ENCODE measurements at places on chromosomes 11 and 22.

- DNase-seq = no peak
Observed at GRCh38 chr22:42792909-42793847, 63.9 kb downstream of the ARFGAP3 start.

GRCh38 chr11:97740801-97741151, 1280.0 kb upstream of the CNTN5 start:
- no peak for DNase-seq

- no peak for DNase-seq
Observed at GRCh38 chr11:70072461-70072860, 5.7 kb upstream of the ANO1 start.

- DNase-seq = no peak
Observed at GRCh38 chr11:2511421-2512369, 66.9 kb downstream of the KCNQ1 start.

DNA sequence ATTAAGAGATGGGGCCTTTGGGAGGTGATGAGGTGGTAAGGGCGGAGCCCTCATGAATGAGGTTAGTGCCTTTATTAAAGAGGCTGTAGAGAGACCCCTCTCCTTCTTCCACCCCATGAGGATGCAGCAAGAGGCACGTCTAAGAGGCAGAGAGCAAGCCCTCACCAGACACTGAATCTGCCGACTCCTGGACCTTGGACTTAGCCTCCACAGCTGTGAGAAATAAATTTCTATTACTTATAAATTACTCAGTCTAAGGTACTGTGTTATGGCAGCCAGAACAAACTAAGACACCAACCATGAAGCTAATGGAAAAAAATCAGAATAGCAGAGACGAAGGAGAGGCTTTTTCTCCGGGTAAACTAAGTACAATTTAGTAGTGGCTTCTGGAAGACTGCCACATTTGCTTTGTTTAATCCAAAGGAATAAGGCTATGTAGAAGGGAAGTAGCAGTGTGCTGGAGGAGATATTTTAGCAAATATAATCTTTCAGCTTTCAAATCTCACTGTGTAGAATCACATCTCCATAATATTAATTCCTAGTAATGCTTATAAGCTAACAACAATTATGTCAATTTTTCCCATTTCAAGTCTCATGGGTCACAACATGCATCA, 12.3 kb upstream of the SIK2 start:
- no peak for DNase-seq

- DNase-seq = no peak
Observed at GRCh38 chr22:35872451-35872850, 154.8 kb downstream of the APOL5 start.

GRCh38 chr11:109911488-109911887, 181.7 kb upstream of the ZC3H12C start:
- DNase-seq = no peak

- DNase-seq = no peak
Observed at GRCh38 chr11:34855754-34856095, 60.5 kb downstream of the APIP start.

GRCh38 chr11:3096909-3097530, 39.8 kb upstream of the CARS1 start:
- no peak for DNase-seq

- DNase-seq = no peak
Observed at GRCh38 chr22:24389680-24390079, 37.7 kb upstream of the ADORA2A start.

DNA sequence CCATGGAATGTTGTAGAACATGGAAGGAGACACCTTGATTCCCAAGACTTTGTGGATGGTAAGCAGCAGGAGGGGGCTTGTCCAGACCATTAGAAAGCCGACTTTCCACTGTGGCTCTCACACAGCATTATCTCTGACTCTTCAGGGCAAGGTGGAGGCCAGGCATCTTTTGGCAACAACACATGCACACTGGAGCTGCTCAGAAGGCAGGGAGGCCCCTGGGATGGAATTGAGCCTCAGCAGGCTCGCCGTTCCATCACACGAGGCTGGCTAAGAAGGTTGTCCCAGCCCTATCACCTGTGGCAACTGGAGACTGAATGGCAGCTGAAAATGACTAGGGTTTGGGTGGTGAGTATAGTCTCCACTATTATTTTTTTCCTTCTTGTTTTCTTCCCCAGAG, 76.3 kb upstream of the TMEM45B start:
- DNase-seq = no peak

- no peak for DNase-seq
Observed at GRCh38 chr11:85815186-85815931, 4.4 kb upstream of the SYTL2 start.

- DNase-seq = no peak
Observed at GRCh38 chr22:46350646-46351045, 15.1 kb downstream of the TRMU start.

GRCh38 chr22:43014316-43014868, 557 bp downstream of the PACSIN2 start:
- no peak for DNase-seq

- no peak for DNase-seq
Observed at GRCh38 chr22:35491908-35492380, 48.7 kb upstream of the RASD2 start.

DNA sequence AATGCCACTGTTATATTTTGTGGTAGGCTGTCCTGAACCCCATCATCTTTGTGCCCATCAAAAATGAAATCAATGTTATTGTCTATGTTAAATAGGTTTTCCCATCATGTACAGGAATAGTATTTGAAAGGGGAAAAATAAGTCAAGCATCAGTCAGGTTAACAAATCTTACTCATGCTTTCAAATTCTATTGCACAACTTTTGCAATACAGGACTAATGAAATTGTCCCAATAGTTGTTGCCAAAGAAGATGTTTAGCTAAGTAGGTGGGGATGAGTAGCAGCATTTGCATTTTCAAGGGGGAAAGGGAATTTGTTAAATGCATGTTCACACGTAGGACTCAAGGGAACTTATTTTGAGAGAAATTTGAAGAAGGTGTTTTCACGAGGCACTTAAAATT, 962.1 kb downstream of the JRKL start:
- DNase-seq = no peak

- DNase-seq = no peak
Observed at GRCh38 chr22:23219822-23220484, 39.6 kb downstream of the BCR start.

DNA sequence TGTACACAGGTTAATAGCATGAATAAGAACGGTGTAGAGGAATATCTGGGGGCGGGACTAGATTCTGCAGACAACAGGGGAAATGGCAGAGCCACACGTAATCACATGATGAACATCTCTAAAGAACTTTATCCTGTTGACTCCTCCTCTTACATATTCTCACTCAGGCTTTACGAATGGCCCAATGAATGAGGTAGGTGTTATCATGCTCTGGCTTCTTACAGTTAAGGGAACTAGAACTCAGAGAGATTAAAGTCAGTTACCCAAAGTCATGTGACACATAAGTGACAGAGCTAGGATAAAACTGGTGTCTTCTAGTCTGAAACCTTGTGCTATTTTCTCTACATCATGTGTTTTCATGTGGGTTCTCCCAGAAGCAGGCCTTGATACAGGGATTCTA, 49.0 kb upstream of the BMAL1 start:
- no peak for DNase-seq

GRCh38 chr11:134945993-134946392, 534.0 kb upstream of the B3GAT1 start:
- DNase-seq = no peak

- no peak for DNase-seq
Observed at GRCh38 chr11:123203471-123203870, 8.4 kb upstream of the CLMP start.

DNA sequence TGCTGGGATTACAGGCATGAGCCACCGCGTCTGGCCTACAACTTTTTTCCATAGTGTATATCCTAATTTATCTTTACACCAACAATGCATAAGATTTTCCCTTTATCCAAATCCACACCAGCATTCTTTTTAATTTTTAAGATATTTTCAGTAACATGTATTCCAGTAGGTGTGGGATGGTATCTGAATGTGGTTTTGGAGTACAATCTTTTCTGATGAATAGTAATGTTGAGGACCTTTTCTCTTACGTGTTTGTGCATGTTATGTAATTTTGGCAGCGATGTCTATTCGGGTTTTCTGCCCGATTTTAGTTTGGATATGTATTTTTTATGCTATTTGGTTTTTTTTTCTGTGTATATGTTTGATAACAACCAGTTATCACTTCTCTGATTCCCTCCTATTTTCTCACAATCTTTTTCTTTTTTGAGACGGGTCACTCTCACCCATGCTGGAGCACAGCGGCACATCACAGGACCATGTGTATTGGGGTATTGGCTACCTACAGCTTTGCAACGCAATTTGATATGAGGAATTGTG, 114.6 kb upstream of the GRK3 start:
- DNase-seq = no peak

DNA sequence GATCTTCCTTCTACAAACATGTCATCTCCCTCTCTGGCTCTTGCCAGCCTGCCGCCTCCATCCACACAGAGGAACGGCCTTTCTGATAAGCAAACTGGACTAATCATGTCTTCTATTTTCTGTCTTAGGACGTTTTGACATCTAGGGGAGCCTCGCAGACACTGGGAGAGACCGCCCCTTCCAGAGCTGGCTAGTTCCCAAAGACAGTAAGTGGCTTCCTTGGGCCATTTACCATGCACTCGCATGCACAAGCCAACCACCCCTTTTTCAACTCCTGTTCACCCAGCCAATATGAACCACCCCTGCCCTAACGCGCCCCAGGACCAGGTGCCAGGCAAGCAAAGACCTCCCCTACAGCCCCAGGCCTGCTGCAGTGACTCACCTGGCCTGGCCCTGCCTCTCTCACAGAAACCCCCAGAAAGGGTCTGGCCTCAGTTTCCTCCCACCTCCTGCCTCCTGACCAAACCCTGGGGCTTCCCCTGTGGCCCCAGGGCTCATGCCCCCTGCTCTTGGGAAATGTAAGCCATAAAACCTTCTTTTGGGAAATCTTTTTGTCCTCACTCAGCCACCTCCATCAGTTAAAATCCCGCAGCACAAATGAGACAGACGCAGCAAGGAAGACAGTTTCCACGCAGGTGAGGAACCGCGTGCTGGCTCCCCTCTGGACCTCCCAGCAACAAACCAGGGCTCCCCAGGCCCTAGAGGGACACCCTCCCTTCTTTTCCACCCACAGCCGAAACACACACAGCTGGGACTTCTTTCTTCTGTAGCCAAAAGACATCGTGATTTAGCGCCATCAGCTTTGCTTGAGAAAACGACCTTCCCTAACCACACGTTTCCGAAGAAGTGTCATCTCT, 38.5 kb downstream of the SHANK2 start:
- DNase-seq = no peak

- no peak for DNase-seq
Observed at GRCh38 chr11:134164490-134165370, 59.0 kb downstream of the NCAPD3 start.

DNA sequence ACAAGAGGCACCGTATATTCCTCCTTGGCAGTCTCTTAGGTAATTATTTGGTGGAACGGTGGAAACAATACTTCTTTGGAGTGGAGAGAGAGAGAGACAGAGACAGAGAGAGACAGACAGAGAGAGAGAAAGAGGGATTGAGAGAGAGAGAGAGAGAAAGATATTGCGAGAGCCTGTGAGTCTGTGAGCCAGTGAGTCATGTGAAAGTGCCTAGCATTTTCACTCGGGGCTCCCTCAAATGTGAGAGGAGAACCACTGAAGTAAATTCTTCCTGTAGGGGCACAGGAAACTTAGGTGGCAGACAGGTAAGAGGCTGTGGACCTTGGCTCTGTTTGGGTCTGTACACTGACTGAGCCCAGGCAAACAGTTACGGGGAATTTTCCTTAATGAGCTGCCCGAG, 31.6 kb upstream of the SNX19 start:
- no peak for DNase-seq

GRCh38 chr11:62444835-62445234, 26.0 kb downstream of the SCGB1A1 start:
- DNase-seq = no peak

DNA sequence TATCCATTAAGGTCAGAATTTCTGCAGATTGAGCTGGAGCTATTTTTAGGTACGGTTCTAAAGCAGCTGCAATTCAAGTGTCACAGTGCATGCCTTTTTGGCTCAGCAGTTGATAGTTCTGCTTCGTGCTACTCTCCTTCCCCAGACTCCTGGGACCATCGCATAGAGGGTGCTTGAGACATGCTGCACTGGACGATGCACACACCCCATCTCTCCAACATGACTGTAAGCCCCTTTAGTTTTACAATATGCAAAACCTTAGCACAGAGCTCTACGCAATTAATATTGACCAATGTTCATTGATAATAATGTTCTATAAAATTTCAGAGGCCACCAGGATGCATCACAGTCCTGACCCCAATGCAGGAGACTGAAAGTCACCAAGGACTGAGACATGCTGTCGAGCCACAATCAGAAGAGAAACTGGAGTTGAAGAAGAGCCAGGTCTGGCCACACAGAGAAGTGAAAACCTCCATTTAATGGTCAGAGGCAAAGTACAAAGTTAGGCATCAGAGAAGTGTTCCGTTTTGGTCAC, 120.9 kb upstream of the ZC3H12C start:
- DNase-seq = no peak
